ENCODE measurements at places on chromosomes 5 and 9.

- DNase-seq = peak; percentile 93
Observed at GRCh38 chr9:96383165-96383942, at the start of gene SLC35D2. TSS of gene SLC35D2 (minus strand) at chr9:96383711. CDS start at chr9:96383634, 77 bp downstream.

DNA sequence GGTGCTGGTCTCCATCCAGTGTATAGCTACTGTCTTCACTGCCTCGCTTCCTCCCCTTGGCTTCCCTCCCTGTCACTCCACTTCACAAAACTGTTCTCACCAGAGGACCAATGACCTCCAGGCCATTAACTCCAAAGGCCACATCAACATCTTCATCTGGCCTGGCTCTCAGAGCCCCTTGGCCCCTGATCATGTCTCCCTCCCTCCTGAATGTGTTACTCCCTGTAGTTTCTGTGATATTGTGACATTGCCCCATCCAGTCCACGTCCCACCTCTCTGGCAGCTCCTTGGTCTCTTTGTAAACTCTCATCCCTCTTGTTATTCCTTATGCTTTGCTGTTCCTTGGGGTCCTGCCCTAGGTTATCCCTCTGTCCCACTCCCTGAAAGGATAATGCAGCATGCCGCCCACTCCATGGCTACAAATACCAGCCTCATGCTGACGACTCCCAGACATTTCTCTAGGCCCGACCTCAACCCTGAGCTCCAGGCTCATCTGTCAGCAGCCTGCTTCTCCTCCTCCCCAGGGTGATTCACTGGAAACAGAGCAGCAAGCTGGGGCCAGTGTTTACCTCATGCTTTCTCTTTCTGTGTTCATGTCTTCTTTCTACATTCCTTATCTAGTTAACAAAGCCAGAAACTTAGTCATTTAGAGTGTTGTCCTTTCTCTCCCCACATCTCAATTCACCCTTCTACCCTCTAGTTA is 312.2 kb downstream of the SPOCK1 start:
- no peak for DNase-seq

DNA sequence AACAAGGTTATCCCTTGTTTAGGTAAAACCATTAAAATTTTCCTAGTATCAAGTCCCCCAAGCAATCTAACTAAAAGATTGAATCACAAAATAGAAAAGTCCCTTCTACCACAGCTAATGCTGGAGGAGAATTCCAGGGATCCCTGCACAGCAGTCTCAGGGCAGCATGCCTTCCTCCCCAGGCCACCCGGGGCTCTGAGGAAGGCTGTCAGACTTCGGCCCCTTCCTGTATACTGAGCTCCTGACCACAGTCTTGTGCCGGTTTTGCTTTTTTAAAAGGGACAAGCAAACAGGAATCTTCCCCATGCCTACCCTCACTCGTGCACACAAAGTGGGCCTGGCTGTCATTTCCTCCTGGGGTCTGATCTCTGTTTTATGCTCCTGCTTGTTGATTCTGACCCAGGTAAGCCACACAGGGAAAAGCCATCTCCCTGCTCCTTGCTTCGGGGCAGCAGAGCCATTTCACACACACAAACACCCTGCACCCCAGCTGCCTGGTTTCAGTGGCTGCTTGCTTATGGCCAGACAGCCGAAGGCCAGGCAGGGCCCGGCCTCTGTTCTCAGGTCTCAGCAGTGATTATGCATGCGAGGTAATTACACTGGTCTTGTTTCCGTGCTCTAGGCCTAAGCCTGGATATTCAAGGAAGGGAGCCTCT is 211.9 kb downstream of the NXNL2 start:
- DNase-seq = no peak

- peak; percentile 51 for DNase-seq
Observed at GRCh38 chr9:72592502-72593403, 71.3 kb downstream of the TMC1 start.

GRCh38 chr9:77421506-77422265 is 226.4 kb downstream of the GNA14 start:
- no peak for DNase-seq

DNA sequence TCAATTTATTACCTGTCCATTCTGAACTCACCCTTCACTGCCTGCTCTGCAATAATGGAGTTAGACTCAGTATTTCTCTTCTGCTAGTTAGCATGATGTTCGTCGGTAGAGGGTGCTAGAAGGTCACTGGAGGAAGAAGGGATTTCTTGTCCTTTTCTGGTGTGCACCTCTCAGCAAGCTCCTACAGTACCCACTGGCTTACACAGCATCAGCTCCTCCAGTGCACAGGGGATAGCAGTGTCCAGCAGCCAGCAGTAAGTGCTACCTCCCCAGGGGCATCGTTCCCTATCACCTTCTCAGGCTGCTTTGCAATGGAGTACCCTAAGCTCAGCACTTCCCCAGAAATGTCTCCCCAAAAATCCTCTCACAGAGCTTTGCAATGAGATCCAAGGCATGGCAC is 45.9 kb upstream of the APC start:
- no peak for DNase-seq

GRCh38 chr5:133155326-133155969 is 103.6 kb downstream of the HSPA4 start:
- no peak for DNase-seq

DNA sequence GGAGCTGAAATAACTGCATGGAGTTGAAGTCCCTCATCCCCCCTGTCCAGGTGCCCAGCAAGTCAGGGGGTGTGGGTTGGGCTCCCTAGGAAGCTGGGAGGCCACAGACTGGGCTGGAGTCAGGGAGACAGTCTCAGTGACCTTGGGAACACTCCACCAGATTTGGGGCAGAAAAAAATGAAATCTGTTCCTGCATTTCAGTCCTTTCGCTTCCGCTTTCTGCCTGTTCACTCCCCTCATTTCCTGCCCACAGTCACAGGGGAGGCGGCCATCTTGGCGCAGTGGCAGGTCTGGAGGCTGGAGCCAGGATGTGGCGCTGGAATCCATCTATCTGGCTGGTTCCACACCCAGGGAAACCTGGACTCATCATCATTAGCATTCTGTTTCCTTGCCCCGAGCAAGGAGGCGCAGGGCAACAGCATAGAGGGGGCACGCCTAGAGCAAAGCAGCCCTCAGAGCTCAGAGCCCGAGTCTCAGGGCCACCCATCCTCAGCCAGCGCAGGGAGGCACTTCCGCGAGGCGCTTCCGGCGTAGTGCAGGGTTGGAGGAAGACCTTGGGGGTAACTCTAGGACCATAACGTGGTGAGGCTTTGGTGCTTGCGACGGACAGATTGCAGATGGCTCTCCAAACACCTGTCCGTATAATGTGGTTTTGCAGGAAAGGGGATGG is 86.2 kb upstream of the HSPA9 start:
- DNase-seq = no peak

- DNase-seq = no peak
Observed at GRCh38 chr5:172281346-172281745, 2.2 kb downstream of the UBTD2 start.

- no peak for DNase-seq
Observed at GRCh38 chr5:136014049-136015002, 14.5 kb upstream of the TGFBI start.

- no peak for DNase-seq
Observed at GRCh38 chr5:131228646-131229045, 35.2 kb upstream of the CDC42SE2 start.

DNA sequence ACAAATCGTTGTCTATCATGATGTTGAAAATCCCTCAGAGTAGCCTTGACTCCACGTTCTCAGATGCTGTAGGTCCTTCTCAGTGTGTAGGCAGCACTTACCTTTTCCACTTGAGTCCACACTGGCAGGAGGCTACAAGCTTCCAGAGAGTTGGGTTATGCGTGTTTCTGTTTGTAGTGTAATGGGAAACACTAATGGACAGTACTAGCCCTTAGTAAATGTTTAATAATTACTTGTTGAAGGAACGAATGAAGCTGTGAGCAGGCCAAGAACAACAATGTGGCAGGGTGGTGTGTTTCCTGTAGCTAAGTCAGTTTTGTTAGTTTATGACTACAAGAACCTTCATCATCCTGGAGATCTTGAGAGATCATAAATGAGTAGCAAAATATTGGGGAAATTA is 83.5 kb downstream of the ARHGAP26 start:
- DNase-seq = no peak

GRCh38 chr9:69380811-69381210 is 55.8 kb downstream of the ENTREP1 start:
- DNase-seq = peak; percentile 46

GRCh38 chr9:4982721-4983482 is 2.2 kb upstream of the JAK2 start:
- no peak for DNase-seq

- DNase-seq = no peak
Observed at GRCh38 chr5:116788851-116789403, 214.3 kb upstream of the SEMA6A start.

DNA sequence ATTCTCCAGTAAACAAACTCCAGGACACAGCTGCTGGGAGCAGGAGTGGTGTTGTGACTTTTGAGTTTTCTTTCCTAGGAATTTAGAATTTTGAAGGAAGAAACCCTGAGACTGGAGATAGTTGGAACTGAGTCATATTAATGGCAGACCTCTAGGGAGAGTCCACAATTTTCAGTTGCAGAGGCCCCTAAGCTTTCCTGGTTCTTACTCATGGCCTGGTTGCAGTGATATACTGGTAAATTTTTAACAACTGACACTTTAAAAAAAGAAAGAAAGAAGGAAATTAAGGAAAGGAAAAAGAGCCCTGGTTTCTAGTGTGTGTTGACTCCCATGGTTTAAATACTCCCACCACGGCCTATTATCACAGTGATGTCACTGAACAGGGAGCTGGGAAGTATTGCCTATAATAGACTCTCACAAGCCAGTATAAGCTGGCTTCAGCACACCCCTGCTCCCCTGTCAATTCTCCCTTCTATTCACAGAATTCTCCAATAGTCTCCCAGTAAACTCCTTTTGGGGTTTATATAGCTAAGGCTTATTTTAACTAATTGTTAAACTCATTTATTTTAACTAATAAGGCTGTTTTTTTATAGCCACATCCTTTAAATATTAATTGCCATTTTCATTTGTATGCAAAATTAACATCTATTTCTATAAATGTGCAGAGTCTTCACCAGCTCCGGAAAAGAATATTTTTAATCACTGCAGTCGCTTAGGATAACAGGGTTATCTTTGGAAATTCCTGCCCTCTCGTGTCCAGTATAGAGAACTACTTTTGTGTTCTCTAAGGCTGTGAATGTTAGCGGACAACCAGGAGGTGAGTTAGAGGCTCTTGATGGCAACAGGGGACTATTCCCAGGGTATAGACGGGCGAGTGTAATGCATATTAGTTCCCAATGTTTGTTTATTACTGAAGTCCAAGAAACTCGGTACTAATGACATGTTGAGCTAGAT is 59.7 kb downstream of the GGTA1 start:
- DNase-seq = peak; percentile 73

- DNase-seq = no peak
Observed at GRCh38 chr9:32742296-32742695, 41.0 kb upstream of the TMEM215 start.

DNA sequence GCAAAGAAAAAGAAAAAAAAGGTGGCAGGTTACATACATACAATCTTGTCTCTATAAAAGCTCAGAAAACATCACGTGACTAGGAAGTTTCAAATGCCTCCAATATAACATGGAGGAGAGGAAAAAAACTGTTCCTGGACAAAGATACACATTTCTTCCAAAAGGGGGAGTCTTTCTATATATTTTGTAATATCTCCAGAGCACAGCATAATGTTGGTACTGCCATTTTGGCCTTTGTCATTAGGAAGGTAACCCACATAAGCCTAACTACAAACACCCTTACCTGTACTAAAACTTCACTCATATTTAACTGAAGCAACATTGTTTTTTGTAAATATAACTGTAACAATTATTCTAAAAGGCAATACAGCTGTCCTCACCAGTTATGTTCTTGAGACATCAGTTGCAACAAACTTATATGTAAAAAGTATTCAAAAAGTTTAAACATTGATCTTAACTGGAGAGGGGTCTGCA is 1.2 kb upstream of the BTF3 start:
- DNase-seq = peak; percentile 30

DNA sequence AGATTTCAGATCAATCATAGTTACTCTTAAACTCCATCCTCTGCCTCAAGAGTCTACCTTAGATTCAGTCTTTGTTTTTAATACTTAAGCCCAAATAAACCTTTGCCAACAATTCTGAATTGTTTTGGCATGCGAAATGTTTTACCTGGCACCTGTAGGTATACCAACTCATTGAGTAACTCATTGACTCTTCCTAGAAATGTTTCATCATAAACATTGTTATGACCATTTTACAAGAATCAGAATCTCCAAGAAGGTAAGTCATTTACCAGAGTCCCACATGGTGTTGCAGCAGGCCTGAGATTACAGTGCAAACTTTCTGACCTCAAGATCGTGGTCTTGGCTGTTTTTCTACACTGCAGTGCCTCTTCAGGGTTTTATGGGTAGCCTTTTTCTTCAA is 750.4 kb downstream of the BRINP1 start:
- no peak for DNase-seq

DNA sequence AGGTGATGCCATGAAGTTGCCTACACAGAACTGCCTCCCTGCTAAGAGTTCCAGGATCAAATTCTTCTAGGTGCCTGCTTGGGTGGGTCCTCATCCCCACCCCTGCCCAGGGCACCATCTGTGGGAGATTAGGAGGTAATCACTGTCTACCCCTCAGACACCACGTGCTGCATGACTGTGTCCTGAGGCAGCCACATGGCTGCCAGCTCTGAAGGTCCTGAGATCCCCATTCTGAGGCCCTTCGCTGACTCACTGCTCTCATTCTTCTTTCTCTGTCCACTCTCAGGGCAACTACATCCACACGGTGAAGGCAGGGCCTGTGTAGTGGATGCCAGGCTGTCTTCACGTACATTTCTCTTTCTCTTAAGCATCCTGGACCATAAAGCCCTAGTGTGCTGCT is 222.9 kb upstream of the ANKRD55 start:
- no peak for DNase-seq

DNA sequence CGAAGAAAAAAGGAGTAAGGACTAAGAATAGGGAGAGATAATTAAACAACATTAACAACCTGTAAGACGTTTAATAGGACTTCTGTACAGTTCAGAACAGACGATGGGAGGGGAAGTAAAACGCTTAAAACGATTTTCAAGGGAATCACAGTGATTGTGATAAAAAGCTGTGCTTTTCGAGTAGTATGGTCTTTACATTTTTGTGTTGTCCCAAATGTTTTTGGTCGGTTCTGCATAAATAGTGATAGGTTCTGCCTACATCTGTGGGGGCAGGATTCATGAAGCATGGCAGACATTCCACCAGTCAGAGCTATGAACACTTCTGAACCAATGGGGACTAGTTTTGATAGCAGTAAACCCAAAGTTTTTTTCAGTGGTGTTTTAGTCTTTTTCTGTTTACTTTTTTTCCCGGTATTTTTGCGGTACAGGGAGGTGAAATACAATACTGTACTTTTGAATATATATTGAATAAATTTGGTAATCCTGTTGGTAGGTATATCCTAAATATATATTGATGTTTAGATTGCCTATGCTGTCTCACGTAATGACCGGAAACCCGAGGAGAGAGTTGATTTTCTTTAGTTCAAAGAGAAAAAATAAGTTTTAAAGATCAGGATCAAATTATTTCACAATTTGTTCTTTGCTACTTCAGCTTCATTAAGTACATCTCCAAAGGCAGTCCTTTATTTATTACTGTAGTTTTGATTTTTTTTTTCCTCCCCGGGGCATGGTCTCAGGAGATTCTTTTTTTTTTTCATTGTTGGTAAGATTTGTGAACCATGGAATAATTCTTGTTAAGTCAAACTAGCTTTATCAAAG is 1.3 kb downstream of the ERBIN start:
- DNase-seq = peak; percentile 42

GRCh38 chr5:181100121-181100875 is 30.7 kb downstream of the OR2V1 start:
- no peak for DNase-seq

Data from H54 (cell line).